ENCODE measurements at places on chromosomes 7 and 10.

DNA sequence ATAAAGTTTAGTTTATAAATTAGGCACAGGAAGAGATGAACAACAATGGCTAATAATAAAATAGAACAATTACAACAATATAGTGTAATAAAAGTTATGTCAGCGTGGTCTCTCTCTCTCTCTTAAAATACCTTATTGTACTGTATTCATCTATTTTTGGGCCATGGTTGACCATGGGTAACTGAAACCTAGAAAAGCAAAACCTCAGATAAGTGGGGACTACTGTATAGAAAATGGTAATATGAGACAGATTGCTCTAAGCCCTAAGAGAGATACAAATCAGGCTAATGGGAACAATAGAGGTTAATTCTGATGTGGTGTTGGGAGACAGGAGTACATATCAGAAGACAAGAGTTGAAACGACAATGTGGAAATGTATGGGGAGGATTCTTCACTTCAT, 86.2 kb downstream of the ZNF365 start:
- no peak for DNase-seq

DNA sequence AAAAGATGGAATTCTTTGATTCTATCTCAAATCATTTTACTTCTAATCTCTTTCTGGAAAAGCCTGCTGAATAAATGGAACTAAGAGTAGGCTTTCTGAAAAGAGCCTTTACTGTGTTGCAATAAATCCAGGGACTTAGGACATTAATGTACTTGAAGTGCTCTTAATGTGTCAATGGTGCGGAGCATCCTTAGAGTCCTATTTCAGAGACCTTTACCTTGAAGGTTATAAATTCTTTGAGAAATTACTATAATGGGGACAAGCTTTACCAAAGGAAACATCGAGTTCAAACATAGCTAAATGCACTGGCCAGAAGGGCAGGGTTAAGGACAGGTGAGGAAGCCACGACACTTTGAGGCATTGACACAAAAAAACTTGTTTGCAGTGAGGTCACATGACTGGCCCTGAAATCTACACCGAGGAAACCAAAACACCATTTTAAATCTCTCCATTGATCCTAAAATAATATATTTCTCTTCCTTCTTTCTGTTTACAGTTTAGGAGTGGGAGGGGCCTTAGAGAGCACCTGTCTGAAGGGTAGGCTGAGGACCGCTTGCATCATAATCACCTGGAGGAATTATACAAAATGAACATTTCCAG, 48.1 kb upstream of the EXOC6 start:
- no peak for DNase-seq

DNA sequence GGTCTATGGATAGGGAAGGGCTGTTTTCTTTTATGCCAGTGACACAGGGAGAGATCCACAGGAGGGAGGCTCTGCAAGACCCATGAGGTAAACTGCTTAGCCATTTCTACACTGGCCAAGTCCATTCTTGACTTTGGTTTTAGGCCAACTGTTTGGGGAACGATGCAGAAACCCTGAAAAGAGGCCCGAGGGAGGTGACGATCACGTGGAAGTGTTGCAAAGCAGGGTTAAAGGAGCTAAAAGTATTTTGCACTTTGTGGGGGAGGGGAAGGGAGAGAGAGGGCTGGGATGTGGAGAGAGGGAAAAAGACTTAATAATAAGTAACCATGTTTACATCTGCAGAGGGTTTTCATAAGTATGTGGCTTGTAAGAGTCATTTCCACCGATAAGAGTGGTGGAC, 239.7 kb downstream of the EMX2 start:
- no peak for DNase-seq

DNA sequence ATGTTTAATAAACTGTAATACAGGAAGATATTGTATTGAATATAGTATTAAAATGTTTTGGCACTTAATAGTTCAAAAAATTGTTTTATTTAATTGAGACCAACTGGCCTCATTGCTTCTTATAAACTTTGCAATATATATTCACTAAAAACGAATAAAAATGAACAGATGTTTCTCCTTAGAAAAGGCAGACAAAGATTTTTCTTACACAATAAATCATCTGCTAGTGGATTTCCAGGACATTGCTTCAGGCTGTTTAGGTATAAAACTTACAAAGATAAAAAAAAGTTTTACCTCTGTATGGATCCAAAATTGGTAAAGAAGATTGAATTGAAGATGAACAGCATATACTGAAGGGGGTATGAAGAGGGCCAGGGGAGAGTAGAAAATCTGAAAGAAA, 143.6 kb downstream of the AGMO start:
- DNase-seq, result no peak
